ENCODE measurements at places on chromosomes 12 and 14. TPM values are rescaled to one million over a fixed set of nuclear protein-coding genes. Genes with fewer than 3 reads are reported as not detected.
A peak's percentile ranks its signal among the peaks of the same experiment; 100 is the strongest.

Gene NIN
- 34.9 TPM for total RNA-seq

Gene ORAI1
- total RNA-seq = 13.1 TPM

Gene CLEC4D
- 2.7 TPM for total RNA-seq

Gene RFX4
- total RNA-seq = not detected

DNA sequence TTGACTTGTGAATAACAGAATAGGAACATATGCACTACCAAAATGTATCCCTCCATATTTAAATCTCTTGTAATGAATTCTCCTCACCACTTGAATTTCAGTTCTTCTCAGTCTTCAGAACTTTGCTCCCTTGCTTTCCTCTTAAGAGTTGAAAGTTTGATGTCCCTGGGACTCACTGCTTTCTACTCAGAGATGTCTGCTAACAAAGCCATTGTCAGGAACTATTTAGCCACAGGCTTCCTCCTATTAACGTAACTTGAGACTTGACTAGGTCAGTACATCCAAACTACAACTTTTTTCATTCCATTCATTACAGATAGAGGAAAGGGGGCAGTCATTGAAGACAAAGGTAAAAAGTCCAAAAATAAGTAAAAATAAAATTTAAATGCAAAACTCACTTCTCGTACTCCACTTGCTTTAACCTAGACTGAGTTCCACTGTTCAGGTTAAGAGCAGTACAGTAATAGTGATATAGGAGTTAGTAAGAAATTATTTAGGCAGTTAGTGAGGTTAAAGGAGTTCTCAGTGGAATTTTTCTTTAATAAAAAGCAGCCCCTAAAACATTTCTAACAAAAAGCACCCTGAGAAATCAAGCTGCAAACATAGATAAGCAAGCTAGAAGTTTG lies 364.2 kb downstream of the SOX5 start:
- DNase-seq = no peak

GRCh38 chr12:113271853-113272561 lies 50.7 kb downstream of the TPCN1 start:
- DNase-seq = peak; percentile 94

DNA sequence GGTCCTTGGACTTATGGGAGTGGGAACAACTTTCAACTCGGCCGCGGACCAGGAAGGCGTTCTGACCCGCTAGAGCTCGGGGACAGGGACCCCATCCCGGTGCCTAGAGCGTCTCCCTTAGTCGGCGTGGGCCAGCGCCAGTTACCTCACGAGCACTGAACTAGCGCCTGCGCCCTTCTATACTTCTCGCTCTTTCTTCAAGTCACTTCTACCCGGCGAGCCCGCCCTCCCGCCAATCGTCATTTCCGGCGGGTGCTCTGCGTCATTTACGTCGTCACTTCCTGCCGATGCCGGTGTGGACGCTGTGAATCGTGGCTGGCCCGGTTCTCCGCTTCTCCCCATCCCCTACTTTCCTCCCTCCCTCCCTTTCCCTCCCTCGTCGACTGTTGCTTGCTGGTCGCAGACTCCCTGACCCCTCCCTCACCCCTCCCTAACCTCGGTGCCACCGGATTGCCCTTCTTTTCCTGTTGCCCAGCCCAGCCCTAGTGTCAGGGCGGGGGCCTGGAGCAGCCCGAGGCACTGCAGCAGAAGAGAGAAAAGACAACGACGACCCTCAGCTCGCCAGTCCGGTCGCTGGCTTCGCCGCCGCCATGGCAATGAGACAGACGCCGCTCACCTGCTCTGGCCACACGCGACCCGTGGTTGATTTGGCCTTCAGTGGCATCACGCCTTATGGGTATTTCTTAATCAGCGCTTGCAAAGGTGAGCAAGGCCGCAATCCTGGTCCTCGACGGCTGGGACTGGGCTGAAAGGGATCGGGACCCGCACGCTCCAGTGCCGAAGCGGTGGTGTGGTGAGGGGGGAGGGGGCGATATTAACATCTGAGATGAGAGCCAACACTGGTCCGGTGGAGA lies at the start of gene STRAP:
Gene STRAP, plus strand, starts transcription at position 270 of the 854 bp plus-strand sequence. Its CDS starts 321 bp downstream, at position 591.
- DNase-seq = peak; percentile 99

- no peak for DNase-seq
Measured at GRCh38 chr12:43937947-43938346, 102.1 kb downstream of the TMEM117 start.

DNA sequence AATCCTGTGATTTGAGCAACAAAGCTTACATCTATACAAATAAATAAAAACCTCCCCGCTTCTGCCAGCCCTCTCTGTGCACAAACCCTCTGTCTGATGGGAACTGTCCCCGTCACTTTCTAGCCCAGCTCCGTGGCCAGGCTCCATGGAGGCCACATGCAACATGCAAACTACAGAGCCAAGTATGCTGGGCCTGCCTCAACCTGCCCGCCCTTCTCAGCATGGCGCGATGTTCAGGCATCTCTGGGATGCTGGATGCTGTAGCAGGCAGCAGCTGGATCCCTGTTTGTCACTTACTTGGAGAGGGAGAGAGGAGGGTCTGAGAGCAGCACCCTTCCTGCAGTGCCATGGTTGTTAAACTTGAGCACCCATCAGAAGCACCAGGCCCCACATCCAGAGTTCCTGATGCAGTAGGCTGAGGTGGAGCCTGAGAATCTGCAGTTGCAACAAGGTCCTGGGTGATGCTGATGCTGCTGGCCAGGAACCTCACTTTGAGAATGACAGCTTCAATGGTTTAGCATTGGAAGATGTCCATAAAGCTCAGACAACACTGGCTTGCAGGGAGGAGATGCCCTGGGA lies 32.4 kb downstream of the CLMN start:
- DNase-seq = no peak

DNA sequence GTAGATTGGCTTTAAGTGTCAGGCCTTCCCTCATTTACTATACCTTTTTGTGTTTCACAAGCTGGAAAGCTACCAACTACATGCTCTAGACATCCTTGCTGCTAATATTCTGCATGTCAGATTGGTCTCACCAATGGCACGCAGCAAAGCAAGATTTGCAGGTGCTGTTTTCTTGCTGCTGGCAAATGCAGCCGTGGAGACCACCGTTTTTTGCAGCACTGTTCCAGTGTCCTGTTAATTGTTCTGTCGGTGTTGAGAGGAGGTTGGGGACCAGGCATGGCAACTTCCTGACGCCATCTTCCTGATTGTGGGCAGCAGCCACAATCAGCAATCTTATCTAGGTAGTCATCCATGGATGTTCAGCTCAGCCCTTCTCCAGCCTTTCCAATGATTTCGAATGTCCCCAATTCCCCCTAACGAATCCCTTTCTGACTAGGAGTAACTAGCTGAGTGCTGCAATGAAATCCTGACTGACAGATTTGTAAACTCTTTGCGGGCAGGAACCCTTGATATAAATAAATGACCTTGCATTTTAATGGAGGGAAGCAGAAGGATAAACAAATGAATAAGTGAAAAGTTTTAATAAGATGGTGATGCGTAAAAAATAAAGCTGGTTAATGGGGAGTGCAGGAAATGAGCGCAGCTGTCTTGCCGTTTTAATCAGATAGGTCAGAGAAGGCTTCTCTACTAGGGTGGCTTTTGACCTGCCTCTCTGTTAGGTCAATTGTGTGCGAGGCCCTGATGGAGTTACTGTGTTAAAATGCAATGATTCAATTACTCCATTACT lies 574 bp upstream of the CRADD start:
- DNase-seq = no peak

DNA sequence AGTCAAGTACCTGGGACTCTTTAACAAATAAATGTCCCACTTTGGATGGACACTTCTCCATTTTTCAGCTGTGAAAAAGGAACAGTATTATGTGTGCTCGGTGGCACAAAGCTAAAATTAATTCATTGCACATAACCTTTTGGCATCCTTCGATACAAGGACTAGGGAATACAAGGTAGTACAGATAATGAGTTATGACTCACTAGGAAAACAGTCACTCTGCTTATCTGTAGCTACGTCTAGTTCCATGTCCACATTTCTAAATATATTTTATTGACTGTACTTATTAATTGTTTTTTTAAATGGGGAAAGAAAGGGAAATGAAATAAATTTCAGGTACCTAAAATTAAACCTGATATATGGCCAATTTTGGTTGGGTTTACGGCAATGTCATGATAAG lies 35.2 kb upstream of the RIC8B start:
- DNase-seq = no peak

DNA sequence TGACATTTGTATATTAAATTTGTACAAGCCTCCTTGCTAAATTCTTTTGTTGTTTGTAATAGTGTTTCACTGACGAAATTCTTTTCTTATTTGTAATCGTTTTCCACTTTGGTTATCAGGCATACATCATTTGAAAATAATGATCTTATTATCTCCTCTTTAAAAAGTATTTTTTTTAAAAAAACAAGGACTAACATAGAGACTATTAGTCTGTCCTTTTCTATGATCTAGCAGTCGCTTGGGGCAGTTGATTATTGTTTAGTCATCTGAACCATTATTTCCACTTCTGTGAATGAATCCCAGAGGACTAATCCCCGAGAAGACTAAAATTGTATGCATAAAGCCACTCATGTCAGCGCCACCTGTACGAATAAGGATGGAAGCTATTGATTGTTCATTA lies 11.5 kb downstream of the ADGRD1 start:
- DNase-seq = no peak
